ENCODE measurements at places on chromosomes 3 and 15.

DNA sequence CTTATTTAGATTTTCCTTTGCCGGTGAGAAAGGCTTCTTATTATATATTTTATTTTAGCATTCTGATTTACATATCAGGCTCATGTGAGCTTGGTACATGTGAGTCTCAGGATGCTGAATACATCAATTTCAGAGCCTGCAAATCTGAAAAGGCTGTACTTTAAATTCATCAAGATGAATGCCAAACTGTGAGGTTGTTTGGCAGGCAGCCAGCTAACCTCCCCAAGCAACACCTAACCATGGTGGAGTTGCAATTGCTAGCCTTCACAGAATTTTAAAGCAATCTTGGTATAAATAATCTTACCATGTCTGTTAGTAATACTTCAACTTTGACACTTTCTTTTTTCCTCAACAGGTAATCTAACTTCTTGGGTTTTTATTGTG, 252.5 kb downstream of the CDIN1 start:
- DNase-seq: no peak

GRCh38 chr15:95929232-95929846, 401.2 kb upstream of the NR2F2 start:
- DNase-seq: no peak

DNA sequence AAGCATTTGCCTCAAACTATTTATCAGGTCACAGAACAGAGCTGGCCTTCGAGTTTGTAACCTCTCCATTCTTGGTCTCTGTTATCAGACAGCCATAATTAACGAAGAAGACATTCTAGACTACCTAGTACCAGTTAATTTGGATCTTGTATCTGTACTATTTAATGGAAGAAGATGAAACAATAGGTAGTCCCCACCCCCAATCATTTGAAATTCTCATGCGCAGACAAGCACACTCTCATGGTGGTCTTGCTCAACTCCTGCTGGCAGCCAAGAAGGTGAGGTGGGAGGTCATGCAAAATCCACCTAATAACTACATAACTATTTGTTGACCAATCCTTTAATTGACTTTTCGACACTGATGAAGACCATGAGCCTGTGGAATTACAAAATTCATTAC, 2.8 kb upstream of the SKIL start:
- no peak for DNase-seq

DNA sequence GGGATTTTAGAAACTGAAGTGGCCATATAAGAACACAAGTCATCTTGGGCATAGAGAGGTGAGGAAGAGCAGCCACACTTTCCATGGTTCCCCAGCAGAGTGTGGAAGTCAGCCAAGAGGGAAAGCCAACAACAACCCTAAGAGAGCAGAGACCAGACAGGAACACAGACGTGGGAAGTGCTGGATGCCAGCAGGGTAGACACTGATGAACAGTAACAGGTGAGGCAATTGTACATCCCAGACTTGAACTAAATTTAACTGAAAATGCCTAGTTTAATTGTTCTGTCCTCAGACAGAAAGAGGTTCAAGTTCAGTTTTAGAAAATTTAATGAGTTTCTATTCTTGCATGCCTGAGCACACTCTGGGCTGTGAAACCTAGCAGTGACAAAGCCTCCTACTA, 212.1 kb downstream of the ATP8B4 start:
- DNase-seq: no peak

GRCh38 chr3:117665296-117665695, 955.7 kb downstream of the TUSC7 start:
- DNase-seq: no peak

DNA sequence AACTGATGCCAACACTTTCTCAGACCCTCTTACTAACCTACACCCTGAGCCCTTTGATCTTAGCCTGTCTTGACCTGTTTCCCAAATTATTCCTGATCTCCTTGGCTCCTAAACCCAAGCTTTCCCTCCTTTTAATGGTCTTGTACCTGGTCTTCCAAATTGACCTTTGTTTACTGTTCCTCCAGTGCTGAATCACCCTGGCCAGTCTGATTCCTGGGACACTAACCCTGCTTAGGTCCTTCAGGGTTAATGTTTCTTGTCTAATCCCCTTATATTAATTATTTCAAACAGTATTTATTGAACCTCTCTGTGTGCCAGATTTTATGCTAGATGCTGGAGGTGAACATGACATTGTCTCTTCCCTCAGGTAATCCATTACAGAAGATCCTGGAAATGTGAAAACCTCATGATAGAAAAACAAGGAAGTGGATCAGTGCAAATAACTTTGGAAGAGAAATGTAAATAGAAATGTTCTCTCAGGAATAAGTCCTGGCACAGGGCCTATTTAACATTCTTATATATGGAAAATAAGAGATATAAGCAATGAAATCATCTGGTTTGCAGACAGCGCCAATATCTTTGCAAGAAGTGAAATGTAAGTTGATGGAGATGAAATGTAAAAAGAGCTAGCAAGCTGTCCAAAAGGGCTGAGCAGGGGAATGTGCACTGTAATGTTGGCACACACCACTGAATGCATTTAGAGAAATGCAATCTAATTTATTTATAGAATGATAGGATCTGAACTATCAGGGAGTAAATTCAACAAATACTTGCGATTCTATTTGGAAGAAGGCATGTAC, 20.7 kb downstream of the HGD start:
- no peak for DNase-seq

DNA sequence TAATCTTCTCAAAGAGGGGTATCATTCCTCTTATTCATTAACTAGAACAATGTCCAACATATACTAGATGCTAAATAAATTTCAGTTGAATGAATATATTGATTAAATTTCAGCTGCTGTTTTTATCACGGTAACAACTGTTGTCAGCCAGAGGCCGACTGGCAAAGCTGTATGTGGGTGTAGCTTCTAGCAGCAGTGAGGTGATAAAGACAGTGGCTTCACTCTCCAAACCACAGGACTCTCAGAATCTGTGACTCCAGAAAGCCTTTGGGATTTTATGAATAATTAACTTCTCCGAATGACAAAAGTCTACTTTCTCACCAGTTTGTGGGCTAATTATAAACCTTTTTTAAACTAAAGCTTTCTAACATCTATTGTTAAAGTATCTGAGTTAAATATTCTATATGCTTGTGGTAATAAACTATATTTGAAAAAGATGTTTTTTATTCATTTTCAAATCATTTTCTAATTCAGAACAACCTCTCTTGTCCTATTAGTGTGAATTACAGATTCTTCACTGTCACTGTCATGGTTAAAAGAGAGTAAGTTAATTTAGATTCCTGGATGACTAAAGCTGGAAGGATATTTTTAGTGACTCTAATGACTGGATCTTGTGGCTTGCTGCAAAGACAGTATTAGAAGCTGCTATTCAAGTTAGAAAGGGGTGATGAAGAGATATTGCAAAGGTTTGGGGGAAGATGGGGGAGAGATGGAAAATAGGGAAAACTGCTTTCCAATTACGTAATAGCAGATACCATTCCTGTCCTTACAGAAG, 796.4 kb upstream of the ARPP21 start:
- no peak for DNase-seq

DNA sequence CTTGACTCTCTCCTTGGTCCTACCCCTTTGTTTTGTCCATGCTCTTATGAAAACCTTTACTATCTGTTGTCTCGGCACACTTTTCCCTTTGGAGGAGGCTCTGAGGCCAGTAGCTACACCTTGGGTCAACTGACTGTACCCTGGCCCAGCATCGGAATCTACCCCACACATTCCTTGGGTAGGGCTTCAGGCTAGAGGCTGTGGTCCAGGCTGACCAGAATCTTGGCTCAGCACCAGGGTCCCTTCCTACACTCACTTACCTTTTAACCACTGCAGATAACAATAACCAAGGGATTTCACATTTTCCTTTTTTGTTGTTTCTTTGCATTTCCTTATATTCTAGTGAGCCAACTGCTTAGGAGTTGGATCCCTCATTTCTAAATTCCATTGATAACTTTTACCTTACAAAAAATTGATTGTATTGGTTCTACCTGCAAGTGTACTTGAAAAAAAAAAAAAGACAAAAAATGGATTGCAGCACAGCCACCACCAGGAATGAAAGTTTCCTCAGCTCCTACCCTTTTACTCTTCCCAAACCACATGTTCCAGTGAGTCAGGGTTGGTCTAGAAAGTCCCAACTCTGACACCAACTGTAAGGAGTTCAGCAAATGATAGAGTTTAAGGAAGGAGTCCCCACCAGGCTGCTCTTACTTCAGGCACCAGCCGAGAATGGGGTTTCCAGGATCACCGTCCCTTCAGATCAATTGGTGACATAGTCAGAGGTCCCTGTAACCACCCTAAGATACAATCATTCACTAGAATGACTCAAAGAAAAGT, 95.6 kb downstream of the FBLN2 start:
- no peak for DNase-seq

GRCh38 chr3:152321955-152322377, 53.2 kb downstream of the MBNL1 start:
- no peak for DNase-seq

GRCh38 chr15:96448923-96449322, 118.4 kb downstream of the NR2F2 start:
- DNase-seq: no peak

GRCh38 chr15:68485721-68486360, 53.9 kb upstream of the ITGA11 start:
- DNase-seq: no peak

DNA sequence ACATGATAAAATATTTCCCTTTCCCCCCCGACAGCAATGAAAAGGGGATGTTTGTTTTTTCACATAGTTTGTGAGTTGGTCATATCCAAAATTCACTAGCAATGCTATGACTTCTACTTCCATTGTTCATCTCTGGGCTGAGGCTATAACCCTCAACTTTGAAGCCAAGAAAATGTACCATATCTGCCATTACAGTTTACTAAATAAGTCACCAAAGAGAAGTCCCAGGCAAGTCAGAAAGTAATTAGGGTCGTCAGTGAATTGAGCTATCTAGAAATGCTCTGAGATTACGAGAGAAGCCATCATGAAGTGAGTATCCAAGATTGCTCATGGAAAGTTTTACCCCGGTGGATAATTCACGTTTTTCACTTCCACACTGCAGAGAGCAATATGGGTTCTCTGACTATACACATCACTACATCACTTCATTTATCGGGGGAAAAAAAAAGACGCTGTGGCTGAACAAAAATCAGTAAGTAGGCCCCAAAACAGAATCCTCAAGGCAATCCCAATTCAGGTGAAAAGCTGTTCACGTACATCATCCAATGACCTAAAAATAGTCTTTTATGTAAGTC, 1.4 kb downstream of the PEAK1 start:
- no peak for DNase-seq

GRCh38 chr15:34038023-34038870, 757 bp downstream of the AVEN start:
- DNase-seq: peak; percentile 66

- no peak for DNase-seq
Measured at GRCh38 chr3:190706582-190706981, 155.9 kb downstream of the GMNC start.

- DNase-seq: no peak
Measured at GRCh38 chr3:3578718-3579117, 220.5 kb upstream of the LRRN1 start.

DNA sequence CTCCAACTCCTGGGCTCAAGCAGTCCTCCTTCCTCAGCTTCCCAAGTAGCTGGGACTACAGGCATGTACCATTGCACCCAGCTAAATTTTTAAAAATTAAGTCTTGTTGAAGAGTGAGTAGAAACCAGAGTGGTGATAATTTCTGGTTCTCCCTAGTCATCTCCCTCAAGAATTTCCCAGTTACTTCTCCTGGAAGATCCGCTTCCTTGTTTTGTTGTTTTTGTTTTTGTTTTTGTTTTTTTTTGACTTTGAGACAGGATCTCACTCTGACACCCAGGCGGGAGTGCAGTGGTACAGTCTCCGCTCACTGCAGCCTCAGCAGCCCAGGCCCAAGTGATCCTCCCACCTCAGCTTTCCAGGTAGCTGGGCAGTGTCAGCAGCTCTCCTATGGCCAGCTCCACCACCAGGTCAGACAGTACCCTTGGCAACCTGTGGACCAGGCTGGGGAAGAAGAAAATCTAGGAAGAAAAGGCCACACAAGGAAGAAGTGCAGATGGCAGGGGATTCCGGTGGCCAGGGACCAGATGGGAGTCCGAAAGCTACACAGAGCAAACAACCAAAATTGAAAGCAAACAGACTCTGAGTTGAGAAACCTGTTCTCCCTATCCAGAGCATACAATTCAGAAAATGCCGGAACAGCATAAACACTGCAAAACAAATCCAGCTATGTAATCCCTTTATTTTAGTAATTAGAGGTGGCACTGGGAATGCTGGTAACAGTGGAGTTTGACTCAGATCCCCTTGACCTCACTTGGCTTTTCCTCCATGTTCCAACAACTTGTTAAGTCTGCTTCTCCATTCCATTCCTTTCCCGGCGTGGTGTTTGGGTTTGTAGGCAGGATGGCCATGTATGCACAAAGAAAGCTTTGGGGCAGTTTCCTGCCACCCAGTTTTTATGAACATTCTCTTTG, 266.6 kb upstream of the CTDSPL start:
- DNase-seq: no peak

- peak; percentile 87 for DNase-seq
Measured at GRCh38 chr15:69394556-69395282, 19.4 kb upstream of the KIF23 start.

DNA sequence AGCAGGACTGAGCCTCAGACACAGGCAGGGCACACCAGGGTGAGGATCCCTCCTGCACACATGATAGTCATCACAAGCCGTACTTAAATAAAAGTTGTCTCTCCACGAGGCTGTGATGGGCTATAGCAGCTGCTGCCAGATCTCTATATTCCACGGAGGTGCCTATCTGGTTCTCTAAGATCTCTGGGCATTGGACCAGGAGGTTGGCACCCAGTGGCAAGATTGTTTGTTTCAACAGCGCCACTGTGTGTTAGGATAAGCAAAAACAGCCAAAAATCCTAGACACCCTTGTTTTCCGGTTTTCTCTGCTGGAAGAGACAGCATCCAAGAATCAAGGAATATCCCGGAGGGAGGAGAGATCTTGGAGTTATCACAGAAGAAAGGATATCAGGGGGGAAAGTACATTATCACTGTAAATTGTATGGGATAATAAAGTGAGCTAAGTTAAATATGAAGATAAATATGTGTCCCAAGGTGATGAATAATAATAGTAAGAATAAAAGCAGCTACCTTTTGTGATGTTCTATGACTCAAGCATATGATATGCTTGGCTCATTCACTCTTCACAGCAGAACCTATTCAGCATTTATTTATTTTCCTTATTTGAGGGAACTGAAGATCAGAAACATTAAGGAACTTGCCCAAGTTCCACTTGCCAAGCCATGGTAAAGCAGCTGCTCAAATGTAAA, 90.6 kb upstream of the AKAP13 start:
- no peak for DNase-seq

- DNase-seq: no peak
Measured at GRCh38 chr15:27479296-27480140, 508.5 kb downstream of the GABRG3 start.

All from hypothalamus (tissue), 51 donors.